Breast epithelium (tissue), 4 donors: ENCODE measurements at places on chromosomes 5 and 9.
A peak's percentile ranks its signal among the peaks of the same experiment; 100 is the strongest.

GRCh38 chr5:134122530-134122929 lies 8.0 kb downstream of the TCF7 start:
- no peak for DNase-seq

GRCh38 chr9:28779243-28779642 lies 1206.0 kb upstream of the C9orf72 start:
- DNase-seq, result no peak

GRCh38 chr5:15634591-15635288 lies 134.8 kb downstream of the FBXL7 start:
- no peak for DNase-seq

DNA sequence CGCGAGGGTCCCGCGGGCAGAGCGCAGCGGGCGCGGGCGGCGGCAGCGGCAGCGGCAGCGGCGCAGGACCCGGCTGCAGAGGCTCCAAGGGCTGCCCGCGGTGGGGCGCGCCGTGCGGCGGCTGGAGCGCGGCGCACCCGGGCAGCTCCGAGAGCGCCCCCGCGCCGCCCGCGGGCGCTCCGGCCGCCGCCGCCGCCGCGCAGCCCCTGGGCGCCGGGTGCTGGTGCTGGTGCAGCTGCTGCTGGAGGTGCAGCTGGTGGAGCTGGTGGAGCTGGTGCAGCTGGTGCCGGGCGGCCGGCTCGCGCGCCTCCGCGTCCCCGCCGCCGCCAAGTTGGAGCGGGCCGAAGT lies 644 bp downstream of the IER5L start:
- no peak for DNase-seq

GRCh38 chr5:132190161-132190817 lies 37.4 kb downstream of the P4HA2 start:
- DNase-seq, result no peak

- no peak for DNase-seq
These were observed 19.1 kb downstream of the FSD1L start for GRCh38 chr9:105466898-105467455.

DNA sequence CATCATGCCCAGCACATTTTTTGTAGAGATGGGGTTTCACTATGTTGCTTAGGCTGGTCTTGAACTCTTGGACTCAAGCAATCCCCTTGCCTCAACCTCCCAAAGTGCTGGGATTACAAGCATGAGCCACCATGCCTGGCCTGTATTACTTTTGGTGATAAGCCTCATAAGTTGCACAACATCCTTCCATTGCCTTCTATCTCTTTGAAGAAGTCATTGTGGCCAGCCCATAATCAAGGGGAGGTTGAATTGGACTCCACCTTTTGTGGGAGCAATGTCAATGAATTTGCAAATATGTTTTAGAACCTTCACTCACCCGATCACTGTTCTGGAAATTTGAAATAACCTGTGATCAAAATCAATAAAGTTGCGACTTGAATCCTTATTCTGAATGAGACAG lies 104.3 kb upstream of the CLINT1 start:
- DNase-seq, result no peak

GRCh38 chr5:73565969-73566547 lies 515 bp downstream of the UTP15 start:
- no peak for DNase-seq

- peak; percentile 61 for DNase-seq
These were observed 186.6 kb upstream of the ZNF608 start for GRCh38 chr5:124932791-124933600.
